ENCODE measurements at places on chromosomes 12 and 14. TPM values are rescaled to one million over a fixed set of nuclear protein-coding genes. Genes with fewer than 3 reads are reported as not detected.

The LRP1-AS gene
- total RNA-seq, result not detected

The TAS2R50 gene
- 10.9 TPM for total RNA-seq

DNA sequence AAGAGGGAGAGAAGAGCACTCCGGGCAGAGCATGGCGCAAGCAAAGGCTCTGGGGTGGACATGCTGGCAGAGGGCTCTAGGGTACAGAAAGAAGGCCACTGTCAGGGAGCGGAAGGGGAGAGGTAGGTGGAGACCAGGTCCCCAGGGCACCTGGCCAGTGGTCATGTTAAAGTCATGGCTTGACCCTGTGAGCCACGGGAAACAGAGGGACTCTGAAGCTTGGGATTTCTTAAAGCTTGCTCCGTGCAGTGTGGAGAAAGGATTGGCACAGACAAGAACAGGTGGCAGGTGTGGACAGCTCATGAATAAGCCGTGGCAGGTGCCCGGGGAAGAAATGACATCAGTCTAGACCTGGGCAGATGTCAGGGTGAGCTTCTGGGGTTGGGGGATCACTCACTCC is 413.8 kb downstream of the BCL11B start:
- no peak for DNase-seq

- no peak for DNase-seq
These were observed 1.6 kb downstream of the CMA1 start for GRCh38 chr14:24506443-24506842.

- no peak for DNase-seq
These were observed 18.8 kb downstream of the SYNDIG1L start for GRCh38 chr14:74407021-74407800.

DNA sequence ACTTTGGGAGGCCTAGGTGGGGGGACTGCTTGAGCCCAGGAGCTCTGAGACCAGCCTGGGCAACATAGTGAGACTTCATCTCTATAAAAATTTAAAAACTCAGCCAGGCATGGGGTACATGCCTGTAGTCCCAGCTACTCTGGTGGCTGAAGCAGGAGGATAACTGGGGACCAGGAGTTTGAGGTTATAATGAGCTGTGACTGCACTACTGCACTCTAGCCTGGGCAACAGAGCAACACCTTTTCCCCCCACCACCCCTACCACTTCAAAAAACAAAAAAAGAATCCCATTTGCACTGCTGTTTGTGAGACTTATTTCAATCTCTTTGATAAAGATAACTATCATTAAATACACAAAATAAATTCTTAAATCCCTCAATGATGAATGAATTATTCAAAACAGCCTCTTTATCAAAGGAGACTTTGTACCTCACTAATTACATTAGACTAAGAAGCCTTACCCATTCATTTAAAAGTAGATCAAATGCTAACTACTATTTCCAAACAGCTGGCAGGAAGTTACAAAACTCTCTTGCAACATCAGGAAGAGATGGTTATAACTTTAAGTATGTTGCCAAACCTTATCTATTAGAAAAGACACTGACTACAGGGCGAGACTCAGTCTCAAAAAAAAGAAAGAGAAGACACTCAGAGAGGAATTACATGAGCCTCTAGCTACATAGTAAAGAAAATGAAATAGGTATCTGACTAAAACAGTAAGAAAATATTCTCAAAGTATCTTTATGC is 14.7 kb downstream of the BLTP3B start:
- DNase-seq, result no peak

GRCh38 chr12:130124106-130124505 is 38.2 kb upstream of the FZD10 start:
- no peak for DNase-seq
